NCI-H226 (cell line): ENCODE measurements at places on chromosomes 2 and 18.

DNA sequence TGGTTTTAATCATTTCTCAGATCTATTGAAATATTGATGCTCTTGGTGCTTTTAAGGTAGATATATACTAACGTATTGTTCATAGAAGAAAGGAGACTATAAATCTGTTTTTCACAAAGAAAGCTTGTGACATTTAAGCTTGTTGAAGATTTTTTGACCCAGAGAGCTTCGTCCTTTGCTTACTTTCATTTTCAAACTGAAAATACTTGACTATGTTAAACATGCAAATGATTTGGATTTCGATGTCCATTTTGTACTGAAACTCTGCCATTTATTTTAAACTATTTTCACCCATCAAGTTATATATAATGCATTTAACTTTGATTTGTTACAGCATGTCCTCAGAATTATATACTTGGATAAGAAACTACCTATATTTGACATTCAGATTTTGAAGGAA is 85.2 kb downstream of the SLC4A10 start:
- no peak for DNase-seq

- DNase-seq, result no peak
Measured at GRCh38 chr2:224009605-224010315, 29.3 kb downstream of the SERPINE2 start.

DNA sequence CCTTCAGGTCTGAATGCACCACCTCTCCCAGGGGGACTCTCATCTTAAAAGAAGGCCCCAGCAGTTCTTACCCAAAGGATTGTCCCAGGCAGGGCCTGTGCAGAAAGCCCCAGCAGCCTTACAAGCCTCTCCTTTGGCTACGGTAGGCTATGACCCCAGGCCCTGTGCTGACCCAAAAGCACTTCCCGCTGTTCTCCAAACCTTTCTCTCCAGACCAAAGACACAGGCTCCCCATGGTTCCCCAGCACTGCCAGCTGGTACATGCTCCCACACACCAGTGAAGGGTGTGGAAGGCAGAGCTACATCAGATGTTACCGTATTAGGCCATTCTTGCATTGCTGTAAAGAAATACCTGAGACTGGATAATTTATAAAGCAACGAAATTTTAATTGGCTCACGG is 35.4 kb downstream of the LBH start:
- DNase-seq, result no peak

- DNase-seq, result no peak
Measured at GRCh38 chr2:147223119-147223518, 621.7 kb upstream of the ACVR2A start.

DNA sequence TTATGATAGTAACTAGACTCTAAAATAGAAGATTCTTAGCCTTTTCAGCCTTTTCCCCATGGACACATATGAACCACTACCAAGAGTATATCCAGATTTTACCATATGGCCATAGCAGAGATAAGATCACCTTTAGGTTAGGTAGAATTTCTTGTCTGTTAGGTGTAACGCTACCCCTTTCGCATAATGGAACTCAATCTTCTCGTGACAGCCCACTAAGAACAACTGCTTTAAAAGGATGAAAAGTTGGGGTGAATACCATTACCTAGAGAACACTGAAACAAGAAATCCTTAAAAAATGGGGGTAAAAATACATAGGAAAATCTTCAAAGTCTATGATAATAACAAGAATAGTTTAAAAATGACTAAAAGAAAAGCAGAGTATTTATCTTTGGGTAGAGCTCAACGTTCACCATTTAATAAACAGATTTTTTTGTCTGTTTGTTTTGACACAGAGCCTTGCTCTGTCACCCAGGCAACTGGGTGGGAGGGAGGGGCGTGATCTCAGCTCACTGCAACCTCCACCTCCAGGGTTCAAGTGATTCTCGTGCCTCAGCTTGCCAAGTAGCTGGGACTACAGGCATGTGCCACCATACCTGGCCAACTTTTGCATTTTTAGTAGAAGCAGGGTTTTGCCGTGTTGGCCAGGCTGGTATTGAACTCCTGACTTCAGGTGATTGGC is 67.2 kb downstream of the VIL1 start:
- no peak for DNase-seq

GRCh38 chr2:171274757-171275156 is 114.1 kb upstream of the TLK1 start:
- DNase-seq, result no peak

- no peak for DNase-seq
Measured at GRCh38 chr2:132651115-132652045, 18.6 kb downstream of the LYPD1 start.

DNA sequence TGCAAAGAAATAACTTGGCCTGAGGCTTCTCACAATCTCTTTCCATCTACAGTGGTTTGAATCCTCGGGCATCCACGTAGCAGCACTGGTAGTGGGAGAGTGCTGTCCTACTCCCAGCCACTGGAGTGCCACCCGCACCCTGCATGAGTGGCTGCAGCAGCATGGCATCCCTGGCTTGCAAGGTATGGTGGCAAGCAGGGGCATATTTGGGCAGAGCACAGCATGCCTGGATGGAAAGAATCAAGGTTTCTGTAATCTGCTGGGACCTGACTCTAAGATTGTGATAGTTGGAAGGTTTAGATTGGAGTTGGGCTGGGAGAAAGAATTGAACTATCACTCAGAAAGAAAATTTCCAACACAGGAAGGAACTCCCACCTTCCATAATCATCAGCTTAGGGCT is 4.0 kb downstream of the CAD start:
- no peak for DNase-seq

DNA sequence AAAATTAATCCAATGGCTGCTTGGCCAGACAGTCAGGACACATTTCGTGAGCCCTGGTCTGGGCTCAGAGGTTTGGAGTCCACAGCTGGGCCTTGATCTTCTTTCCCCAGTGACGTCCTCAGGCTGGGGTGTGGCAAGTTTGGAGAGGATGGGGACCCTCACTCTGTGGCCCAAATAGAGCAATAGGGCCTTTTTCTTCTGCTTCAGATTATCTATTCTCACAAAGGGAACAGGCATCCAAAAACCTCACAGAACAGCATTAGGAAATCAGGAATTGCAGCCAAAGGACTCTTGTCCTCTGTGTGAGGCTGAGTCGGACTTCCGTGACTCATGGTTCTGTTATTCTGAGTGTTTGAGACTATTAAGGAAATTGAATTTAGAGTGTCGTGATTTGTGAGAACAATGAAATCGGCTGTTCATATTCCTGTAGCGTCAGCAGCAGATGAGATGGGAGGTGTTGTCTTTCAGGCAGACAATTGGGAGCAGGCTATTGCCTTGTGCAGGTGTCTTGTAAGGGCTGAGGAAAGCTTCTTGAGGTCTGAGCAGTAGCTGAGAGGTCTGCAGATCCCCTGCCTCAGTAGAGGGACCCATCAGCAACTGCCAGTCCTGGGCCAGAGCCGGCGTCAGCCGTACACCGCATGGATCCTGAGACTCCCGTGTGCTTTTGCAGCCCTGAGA is 113.8 kb downstream of the SH3RF3 start:
- DNase-seq, result peak; percentile 83

DNA sequence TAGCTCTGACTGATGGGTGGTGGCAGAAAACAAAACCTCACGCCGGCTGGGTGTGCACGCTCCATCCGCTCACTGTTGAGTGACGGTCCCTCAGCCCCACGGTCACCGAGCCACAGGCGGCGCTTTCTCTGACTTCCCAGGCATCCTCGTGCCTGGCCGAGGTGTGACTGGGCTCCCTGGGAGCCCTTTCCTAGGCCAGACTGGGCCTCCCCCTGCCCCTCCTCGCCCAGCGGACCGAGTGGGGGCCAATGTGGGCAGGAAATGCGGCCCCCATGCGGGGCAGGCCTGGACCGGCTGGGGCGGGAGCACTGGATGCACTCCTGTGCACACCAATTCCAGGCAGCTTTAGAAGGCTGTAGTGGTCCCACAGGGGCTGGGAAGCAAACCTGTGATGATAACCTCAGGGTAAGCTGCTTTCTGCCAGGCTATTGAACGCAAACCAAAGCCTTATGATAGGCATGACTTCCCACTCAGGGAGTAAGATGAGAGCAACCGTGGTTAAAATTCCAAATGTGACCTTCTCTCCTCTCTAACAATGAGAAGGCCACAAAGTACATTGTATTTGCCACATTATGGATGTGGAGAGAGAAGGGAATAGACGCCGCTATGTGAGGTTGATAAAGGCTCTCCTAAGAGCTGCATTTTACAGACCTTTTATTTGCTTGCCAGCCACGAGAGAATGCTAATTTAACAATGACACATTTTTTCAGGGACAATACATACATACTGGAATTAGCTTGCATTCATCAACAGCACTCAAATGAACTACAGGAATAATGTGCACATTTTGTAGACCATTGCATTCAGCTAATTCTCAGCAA is 83.9 kb upstream of the PGAP1 start:
- DNase-seq, result no peak

GRCh38 chr2:85850451-85850850 is 38.3 kb downstream of the ST3GAL5 start:
- DNase-seq, result no peak

- DNase-seq, result no peak
Measured at GRCh38 chr2:105773568-105773967, 28.9 kb downstream of the NCK2 start.

DNA sequence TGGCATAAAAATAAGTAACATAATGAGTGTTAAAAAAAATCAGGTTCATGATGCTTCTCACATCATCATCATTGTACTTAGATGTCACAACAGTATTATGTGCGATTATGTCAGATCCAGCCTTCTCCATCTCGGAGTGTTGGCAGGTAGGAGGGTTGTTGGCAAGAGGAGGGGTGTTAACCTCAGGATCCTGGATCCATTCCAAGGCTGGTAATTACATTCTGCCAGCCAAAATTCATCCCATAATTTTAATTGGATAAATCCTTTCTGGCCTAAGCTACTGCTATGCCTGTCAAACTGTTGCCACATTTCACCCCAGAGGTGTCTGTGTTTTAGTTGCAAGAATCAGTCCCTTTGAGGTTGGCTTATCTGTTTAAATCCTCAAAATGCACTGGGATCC is 891 bp upstream of the FTCDNL1 start:
- DNase-seq, result no peak

GRCh38 chr2:144084114-144084661 is 435.7 kb downstream of the ZEB2 start:
- peak; percentile 80 for DNase-seq

DNA sequence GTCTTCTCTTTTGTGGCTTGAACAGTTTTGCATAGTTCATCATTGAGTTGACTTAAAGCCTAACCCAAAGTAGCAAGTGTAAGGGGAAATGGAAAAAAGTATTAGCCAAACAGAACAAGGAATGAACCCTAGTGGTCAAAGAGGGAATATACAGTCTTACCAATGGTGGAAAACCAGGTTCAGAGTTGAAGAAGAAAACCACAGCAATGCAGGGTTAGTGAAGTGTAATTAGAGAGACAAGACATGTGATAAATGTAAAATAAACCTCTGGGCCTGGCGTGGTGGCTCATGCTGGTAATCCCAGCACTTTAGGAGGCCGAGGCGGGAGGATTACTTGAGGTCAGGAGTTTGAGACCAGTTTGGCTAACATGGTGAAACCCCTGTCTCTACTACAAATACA is 2.4 kb downstream of the TTN start:
- peak; percentile 8 for DNase-seq

DNA sequence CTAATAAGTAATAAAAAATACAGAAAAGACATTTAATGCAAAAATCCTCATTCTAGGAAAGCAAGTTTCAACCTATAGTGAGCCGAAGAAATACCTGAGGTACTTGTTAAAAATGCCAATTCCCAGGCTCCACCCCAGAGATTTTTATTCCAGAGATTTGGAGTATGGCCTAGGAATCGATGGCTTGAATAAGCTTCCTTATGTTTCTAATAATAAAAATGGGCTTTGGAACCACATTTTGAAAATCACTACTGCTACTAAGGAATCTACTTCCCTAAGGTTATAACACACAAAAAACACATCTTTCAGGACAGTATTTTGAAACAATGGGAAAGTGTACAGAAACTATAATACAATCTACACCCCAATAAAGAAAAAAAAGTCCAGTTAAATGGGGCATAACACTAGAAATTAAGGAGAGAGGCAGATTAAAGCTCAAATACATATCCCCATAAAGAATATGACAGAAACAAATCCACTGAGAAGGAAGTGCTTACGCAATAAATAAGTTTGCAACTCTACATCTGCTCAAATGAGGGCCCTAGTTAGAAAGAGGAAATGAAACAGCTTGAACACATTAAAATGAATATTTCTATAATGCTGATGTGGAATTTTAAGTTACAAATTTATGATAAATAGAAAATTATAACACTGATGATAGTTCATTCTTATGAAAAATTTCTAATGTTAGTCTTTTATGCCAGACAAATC is 103.7 kb downstream of the EPB41L3 start:
- DNase-seq, result no peak

DNA sequence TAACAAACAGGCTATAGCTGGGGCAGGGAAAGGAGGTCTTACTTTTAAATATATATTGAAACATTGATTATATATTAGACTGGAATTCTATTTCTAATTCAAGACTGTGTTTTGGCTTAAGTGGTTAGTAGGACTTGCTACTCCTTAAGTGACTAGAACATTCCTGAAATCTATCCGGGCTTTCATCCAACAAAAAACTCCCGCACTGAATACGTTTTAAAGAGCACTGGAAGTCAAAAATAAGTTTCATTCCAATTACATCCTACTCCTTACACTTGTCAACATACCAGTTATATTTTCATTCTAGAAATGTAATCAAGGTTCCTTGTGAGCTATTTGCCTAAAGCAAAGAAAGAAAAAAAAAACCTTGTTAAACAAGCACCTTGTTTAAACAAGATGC is 204.6 kb downstream of the SP3 start:
- DNase-seq, result no peak

DNA sequence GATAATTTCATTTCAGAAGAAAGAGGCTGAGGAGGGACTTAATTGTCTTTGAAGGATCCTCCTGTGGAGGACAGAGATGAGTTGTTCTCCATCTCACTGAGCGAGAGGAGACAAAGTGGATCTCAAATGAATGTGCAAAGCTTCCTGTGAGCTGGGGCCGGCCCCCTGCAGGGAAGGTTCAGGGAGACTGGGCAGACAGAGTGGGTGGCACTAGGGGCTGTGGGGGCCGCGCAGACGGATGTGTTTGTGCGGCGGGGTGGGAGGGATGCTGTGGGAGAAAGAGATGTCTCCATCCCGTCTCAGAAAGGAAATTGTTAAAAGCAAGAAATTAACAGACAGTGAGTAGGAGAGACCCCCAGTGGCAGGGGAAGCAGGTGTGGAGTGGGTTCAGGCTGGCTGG is 29.1 kb downstream of the KLHL29 start:
- DNase-seq, result no peak

GRCh38 chr2:69830045-69830905 is 815 bp downstream of the GMCL1 start:
- DNase-seq, result peak; percentile 13

DNA sequence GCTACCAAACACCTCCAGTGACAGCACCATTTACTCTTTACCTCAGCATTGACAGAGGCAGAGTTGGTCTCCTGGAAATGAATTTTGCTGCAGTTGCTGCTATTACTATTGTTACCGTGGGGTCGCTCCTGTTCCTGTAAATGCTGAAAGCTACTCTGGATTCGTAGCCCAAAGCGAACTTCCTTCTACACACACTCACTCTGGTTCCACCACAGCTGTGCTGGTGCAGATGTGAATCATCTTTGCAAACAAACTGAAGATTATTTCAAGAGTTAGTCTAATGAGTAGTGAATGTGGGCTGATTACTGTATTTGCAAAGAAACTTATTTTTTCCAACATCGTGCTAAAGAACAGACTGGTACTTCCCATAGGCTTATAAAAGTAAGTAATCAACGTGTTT is 304.0 kb downstream of the LPIN1 start:
- no peak for DNase-seq

- no peak for DNase-seq
Measured at GRCh38 chr2:106996171-106996769, 110.3 kb upstream of the ST6GAL2 start.

- DNase-seq, result no peak
Measured at GRCh38 chr2:134454426-134454825, 200.6 kb downstream of the MGAT5 start.
